ENCODE measurements at places on chromosomes 12 and 14.

DNA sequence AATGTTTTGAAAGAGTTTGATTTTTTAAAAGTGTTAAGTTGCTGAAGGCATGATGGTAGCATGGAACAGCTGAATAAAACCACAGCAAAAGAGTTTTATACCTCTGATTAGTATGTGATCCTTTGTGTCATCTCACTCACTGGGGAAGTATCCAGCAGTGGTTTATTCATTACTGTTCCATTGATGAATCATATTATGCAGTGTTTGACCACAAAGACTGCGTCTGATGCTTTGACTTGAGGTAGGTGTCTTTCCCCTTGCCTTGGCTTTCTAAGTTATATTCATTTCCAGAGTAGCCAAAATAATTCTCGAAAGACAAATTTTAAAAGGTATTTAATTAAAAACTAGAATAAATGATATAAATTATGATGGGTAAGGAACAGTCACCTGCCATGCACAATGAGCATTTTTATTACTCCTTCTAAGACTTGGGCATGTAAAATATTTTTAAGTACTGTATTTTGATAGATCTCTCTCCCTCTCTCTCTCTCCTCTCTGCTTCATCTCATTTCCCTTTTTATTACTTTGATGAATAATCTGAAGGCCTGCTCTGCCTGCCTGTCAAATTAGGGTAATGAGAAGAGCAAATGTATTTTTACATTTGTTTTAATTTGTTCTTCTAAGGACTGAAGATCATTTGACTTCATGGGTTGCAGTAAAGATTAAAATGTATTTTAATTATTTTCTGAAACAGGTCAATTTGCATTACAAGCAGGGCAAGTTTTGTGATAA lies 164.9 kb downstream of the NAV3 start:
- DNase-seq: no peak

DNA sequence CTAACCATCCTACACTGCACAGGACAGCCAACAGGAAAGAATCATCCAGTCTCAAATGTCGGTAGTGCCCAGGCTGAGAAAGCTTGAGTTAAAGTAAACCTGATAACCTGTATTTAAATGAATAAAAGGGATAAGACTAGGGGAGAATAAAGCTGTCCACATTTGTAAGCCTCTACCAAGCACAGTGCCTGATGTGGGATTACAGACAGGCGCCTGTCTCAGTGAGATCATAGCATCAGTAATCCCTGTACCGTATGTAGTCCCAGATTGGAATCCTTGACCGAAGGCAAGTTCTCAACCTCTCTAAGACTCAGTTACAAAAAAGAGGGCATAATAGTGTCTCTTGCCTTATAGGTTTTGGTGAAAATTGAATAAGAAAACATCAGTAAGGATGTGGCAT lies 59.9 kb downstream of the BICD1 start:
- DNase-seq: no peak

GRCh38 chr14:90136904-90137303 lies 75.1 kb downstream of the KCNK13 start:
- DNase-seq: no peak

DNA sequence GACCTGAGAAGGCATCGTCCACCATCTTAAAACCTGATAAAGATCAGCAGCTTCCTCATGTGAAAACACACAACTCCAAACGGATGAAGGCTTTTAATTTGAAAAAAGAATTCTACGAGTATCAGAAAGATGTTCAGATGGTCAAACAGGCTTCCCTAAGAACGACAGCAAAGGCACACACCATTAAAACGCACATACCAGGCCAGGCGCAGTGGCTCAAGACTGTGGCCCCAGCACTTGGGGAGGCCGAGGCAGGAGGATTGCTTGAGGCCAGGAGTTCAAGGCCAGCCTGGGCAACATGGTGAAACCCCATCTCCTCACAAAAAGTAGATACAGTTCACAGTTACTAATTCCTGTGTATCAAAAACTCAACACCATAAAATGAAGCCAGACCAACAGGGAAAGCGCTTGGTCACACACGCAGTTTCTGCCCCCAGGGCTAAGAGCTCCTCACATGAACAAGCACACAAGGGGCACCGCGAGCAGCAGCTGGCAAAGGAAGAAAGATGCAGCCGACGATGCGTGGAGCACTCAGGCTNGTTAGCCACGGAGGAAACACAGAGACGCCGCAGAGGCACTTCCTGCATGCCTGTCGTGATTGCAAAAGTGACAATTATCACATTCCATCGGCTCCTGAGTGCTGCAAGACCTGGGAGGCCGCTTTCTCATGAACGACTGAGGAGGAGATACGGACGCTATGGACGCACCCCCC lies 78.0 kb downstream of the NOC4L start:
- no peak for DNase-seq

- no peak for DNase-seq
These were observed 24.3 kb upstream of the PARP11 start for GRCh38 chr12:3897371-3897971.

GRCh38 chr14:99681832-99682148 lies 2.3 kb upstream of the CYP46A1 start:
- no peak for DNase-seq

- DNase-seq: no peak
These were observed 1.7 kb downstream of the BTG1 start for GRCh38 chr12:92143686-92144630.

DNA sequence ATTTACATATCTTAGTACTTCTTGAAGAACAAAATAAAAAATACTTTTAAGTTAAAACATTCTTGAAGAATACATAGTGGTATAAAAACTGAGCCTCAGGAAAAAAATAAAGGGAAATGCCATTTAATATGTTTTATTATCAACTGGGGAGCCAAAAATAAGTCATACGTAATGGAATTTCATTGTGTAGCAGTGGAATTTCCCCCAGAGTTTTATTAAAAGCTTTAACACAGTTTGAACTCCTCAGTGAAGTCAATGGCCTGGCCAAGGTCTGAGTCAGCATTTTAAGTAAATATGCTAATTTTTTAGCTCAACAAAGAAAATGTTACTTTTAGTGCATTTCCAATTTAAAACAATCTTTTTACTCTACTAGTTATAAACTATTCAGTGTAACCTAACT lies 350.1 kb upstream of the ATP2B1 start:
- DNase-seq: no peak

DNA sequence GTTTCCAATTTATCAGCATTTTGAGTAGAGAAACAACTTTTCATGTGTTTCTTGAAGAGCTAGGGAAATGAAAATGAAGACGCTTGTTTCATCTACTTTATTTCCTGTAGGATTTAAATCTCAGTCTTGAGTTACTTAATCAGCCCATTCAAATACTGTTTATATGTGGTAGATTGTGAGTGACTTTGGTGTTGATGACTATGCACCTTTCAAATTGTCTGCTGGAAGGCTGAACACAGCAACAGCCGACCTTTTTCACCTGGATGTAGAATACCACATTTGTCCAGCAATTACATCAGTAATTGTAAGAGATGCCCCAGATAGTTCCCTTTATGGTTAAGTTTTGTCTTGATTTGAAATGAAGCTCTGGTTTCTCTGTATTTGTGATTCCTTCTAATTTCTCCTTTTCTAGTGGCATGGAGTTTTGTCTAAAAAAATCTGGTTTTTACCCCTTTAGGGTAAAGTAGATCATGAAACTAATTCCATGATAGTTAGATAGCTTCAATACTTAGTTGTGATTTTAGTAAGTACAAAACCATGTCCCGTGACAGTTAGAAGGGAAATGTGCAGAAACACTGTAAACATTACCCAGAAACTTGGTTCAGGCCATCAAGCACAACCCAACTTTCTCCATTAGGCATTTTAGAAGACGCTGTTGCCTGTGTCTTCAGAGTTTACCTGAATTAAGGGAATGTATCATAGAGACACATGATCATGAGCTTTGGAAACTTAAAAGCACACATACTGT lies 165.0 kb downstream of the SRGAP1 start:
- DNase-seq: no peak

DNA sequence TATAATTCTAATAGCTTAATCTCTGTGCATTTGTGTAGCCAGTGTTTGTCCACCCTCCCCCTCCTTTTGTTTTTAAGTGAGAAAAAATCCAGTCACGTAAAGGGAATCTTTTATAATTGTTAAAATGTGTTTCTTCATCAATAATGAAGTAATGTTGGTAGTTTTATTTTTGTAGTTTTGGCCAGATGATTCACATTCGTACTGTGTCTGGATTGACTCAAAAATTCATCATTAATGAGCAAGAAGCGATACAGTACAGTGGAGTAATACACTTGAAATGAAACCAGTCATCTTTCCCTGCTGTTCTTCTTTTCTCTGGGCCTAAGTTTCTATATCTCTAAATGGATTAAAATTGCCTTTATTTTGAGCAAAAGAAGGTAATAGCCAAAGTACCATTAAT lies 86.5 kb downstream of the SRGAP1 start:
- DNase-seq: no peak

DNA sequence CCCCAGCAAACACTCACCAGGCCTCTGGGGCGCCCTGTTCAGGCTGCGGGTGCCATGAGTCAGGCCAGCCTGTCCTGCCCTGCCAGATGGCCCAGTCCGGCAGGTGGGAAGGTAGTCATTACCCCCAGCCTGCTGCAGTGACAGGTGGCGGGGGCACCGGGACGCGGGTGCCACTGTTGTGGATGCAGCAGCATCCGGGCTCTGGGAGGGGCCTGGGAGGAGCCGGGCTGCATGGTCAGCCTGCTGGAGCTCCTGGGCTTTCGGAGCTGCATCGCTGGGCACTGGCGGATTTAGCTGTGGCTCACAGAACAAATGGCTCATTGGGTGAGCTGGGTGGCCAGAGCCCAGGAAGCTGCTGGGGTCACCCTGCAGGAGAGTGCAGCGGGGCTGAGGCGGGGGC lies 13.5 kb downstream of the CEP170B start:
- DNase-seq: no peak

GRCh38 chr12:49019120-49019430 lies 499 bp upstream of the PRKAG1 start:
- no peak for DNase-seq
